ENCODE measurements at places on chromosomes 5 and 9. TPM values are rescaled to one million over a fixed set of nuclear protein-coding genes. Genes with fewer than 3 reads are reported as not detected.

- H3K4me1 ChIP-seq: no peaks in the 10 kb centered on the region
- no peak for DNase-seq
- H3K27me3 ChIP-seq: peaks cover 4% of the 10 kb centered on the region
- no peaks in the 10 kb centered on the region for H3K36me3 ChIP-seq
Observed at GRCh38 chr5:175748650-175749049, 90.8 kb downstream of the HRH2 start.

GRCh38 chr5:58891086-58891970, 308.5 kb downstream of the RAB3C start:
- H3K27me3 ChIP-seq: no peaks in the 10 kb centered on the region
- H3K4me1 ChIP-seq: peaks cover 21% of the 10 kb centered on the region
- H3K4me3 ChIP-seq: no peak overlapping the region
- DNase-seq: peak; percentile 56
- no peak overlapping the region for H3K27ac ChIP-seq

DNA sequence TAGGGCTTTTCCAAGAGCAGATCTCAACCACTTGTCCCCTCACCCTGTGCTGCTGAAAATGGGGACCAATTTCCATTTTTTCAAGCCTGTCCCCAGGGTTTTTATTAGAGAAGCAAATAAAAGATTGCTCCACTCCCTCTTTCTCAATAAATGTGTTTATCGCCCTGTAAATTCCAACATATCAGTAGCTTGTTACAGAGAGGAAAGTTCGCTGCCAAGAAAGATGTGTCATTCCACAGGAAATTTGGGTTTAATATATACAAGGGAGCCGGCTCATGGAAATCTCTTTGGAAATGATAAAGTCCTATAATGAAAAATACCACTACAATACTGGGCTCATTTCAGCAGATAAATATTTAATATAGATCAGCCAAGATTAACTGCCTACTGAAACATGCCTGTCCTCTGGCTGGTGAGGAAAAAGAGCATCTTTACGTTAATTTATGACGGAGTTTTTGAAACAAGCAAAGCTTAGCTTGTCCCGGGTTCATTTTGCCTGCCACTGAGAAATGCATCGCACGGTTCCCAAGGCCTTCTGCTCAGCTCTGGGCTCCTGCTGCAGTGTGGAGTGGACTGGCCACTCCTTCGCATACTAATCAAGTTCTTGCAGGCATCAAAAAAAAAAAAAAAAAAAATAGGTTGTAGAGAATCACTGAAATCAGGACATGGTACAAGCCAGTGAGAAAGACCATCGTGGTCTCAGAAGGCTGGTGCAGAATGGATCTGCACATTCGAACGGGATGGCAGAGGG, 84.5 kb downstream of the BRINP1 start:
- no peaks in the 10 kb centered on the region for H3K36me3 ChIP-seq
- H3K4me3 ChIP-seq: no peak overlapping the region
- no peak overlapping the region for H3K27ac ChIP-seq
- no peaks in the 10 kb centered on the region for H3K4me1 ChIP-seq

DNA sequence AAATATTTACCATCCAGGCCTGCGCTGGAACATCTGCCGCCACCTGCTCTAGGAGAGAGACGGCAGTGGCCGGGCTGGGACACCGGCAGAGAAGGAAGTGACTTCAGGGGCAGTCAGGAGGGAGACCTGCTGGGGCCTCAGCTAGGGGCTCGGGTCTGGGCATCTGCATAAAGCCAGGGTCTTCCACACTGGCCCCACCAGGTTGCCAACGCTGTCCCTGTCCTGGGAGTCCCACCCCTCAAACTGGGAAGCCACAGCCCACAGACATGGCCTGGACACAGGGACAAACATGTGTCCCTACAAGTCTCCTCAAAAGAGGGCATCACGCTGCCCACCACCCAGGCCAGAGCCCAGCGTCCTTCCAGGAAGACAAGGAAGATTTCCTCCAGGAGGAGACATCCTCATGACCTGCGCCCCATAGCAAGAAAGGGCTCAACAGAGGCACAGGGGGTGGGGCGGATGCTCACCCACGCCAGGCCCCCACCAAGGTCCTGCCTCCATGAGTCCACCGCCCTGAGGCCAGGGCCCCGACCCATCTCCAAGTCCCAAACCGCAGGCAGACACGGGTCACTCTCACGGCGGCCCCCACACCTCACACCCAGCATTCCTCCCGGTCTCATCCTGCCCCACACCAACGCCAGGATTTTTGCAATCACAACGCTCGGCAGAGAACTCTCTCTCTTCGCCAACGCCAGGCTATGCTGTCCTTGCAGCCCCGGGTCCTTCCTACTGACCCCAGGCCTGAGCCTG, 9.0 kb downstream of the VAV2 start:
- no peak overlapping the region for H3K4me3 ChIP-seq
- DNase-seq: no peak
- no peaks in the 10 kb centered on the region for H3K36me3 ChIP-seq
- no peaks in the 10 kb centered on the region for H3K27me3 ChIP-seq

SLC25A2 gene
- not detected for total RNA-seq

- H3K4me3 ChIP-seq: no peak overlapping the region
- H3K27ac ChIP-seq: no peak overlapping the region
- DNase-seq: no peak
- H3K27me3 ChIP-seq: no peaks in the 10 kb centered on the region
Observed at GRCh38 chr9:104774831-104775573, 11.1 kb downstream of the NIPSNAP3B start.
